Fibroblast of skin of right quadriceps (primary cell): ENCODE measurements at places on chromosomes 6 and 20.

DNA sequence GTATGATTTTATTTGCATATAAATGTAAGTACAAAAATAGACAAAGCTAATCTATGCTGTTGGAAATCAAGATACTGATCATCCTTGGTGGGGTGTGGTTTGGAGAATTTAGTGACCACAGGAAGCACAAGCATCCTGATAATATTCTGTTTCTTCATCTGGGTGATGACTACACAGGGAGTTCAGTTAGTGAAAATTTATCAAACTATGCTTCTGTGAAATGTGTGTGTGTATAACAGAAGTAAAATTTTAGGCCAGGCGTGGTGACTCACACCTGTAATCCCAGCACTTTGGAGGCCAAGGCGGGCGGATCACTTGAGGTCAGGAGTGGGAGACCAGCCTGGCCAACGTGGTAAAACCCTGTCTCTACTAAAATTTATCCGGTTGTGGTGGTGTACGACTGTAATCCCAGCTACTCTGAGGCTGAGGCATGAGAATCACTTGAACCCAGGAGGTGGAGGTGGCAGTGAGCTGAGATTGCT lies 20.6 kb downstream of the ENPP3 start:
- peak; percentile 36 for DNase-seq

- DNase-seq, result peak; percentile 54
These were observed 50.7 kb downstream of the TGM2 start for GRCh38 chr20:38114353-38114791.

GRCh38 chr20:52965819-52966218 lies 6.3 kb upstream of the TSHZ2 start:
- DNase-seq, result no peak

GRCh38 chr6:145491126-145491525 lies 244.2 kb downstream of the EPM2A start:
- no peak for DNase-seq
